ENCODE measurements at places on chromosomes 2 and 18. TPM values are rescaled to one million over a fixed set of nuclear protein-coding genes. Genes with fewer than 3 reads are reported as not detected.

The ALPG gene
- total RNA-seq, result not detected

The SATB2 gene
- total RNA-seq, result 11.3 TPM

The BMP10 gene
- total RNA-seq, result not detected

The MAP3K19 gene
- not detected for total RNA-seq

The FN1 gene
- total RNA-seq, result 11,839 TPM

The EPB41L3 gene
- 56.6 TPM for total RNA-seq

The CNTNAP5 gene
- not detected for total RNA-seq

The INO80C gene
- total RNA-seq, result 3.5 TPM

The HOXD9 gene
- total RNA-seq, result 0.17 TPM

The GPBAR1 gene
- not detected for total RNA-seq

The ARHGAP15 gene
- not detected for total RNA-seq

The ST6GAL2 gene
- under 0.01 TPM for total RNA-seq

The C2orf80 gene
- not detected for total RNA-seq

The PCBP1 gene
- 47.5 TPM for total RNA-seq

The NGEF gene
- 0.44 TPM for total RNA-seq

The CBLN2 gene
- not detected for total RNA-seq

The NFATC1 gene
- 1.9 TPM for total RNA-seq

The PDE1A gene
- total RNA-seq, result 26.5 TPM

The SIX3 gene
- total RNA-seq, result not detected

The CD207 gene
- total RNA-seq, result not detected

The TLX2 gene
- total RNA-seq, result 0.58 TPM

The C2orf72 gene
- total RNA-seq, result 0.17 TPM

The ALKAL2 gene
- total RNA-seq, result not detected

The CTLA4 gene
- not detected for total RNA-seq

The CTAGE1 gene
- not detected for total RNA-seq

The RMND5A gene
- total RNA-seq, result 18.2 TPM

The GALNT13 gene
- 0.17 TPM for total RNA-seq

The AKAIN1 gene
- total RNA-seq, result not detected

The CDKL4 gene
- total RNA-seq, result 1.3 TPM

The ACTR2 gene
- 161 TPM for total RNA-seq

The CKAP2L gene
- total RNA-seq, result 0.50 TPM

The CCDC121 gene
- total RNA-seq, result 3.1 TPM

The MSTN gene
- total RNA-seq, result 0.29 TPM

The ZNF892 gene
- total RNA-seq, result 7.9 TPM

The NEDD4L gene
- 15.4 TPM for total RNA-seq

The DLX1 gene
- 0.15 TPM for total RNA-seq

The CHST9 gene
- total RNA-seq, result not detected

The LIMS4 gene
- total RNA-seq, result 3.6 TPM

The FEV gene
- total RNA-seq, result under 0.01 TPM

The C2orf15 gene
- not detected for total RNA-seq

The PRSS56 gene
- total RNA-seq, result not detected

The OSBPL6 gene
- 2.2 TPM for total RNA-seq

The M1AP gene
- total RNA-seq, result not detected

The MLPH gene
- total RNA-seq, result 18.0 TPM

The STPG4 gene
- total RNA-seq, result 0.17 TPM

The PTPRM gene
- total RNA-seq, result 43.8 TPM

The PLGLB2 gene
- not detected for total RNA-seq

The EN1 gene
- total RNA-seq, result not detected

The CASP10 gene
- 11.6 TPM for total RNA-seq

The DPYSL5 gene
- not detected for total RNA-seq

The TMEM182 gene
- 2.0 TPM for total RNA-seq

The IL1R1 gene
- 105 TPM for total RNA-seq

The SLC38A11 gene
- total RNA-seq, result 0.29 TPM

The ANKRD23 gene
- 1.2 TPM for total RNA-seq

The DUSP28 gene
- total RNA-seq, result 3.1 TPM

The DSG3 gene
- total RNA-seq, result under 0.01 TPM
